ENCODE measurements at places on chromosomes 6 and 20.

DNA sequence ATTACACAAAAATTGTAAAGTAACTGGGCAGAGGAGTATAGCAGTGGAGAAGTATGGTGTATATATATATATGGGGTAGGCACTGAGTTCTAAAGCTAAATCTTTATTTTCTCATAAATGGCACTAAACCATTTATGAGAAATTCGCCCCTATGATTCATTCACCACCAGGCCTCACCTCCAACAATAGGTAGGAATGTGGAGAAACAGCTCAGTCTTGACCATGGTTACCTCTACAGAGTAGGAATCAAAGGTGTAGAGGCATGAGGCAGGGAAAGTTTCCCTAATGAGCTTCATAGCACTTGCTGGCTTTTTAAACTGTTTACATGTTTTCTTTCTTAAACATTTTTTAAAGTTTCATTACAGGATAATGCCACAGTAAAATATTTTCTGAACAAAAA is 36.9 kb upstream of the SUMO4 start:
- DNase-seq: no peak

- DNase-seq: no peak
Observed at GRCh38 chr6:35647400-35647799, 41.3 kb downstream of the FKBP5 start.

DNA sequence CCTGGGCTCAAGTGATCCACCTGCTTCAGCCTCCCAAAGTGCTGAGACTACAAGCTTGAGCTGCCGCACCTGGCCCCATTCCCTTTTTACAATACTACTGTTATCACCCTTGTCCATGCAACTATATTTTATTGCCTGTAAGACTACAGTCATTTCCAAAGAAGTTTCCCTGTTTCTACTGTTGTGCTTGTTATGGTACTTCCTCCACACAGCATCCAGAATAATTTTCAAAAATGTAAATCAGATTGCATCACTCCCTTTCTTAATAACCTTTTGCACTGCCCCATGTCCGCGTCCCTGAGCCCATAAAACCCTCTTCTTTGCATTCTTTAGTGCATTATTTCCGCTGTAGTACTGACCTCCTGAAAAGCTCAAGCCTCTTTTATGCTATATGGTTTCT is 128.9 kb upstream of the AKIRIN2 start:
- no peak for DNase-seq

GRCh38 chr20:51227744-51228143 is 204.8 kb upstream of the KCNG1 start:
- no peak for DNase-seq

DNA sequence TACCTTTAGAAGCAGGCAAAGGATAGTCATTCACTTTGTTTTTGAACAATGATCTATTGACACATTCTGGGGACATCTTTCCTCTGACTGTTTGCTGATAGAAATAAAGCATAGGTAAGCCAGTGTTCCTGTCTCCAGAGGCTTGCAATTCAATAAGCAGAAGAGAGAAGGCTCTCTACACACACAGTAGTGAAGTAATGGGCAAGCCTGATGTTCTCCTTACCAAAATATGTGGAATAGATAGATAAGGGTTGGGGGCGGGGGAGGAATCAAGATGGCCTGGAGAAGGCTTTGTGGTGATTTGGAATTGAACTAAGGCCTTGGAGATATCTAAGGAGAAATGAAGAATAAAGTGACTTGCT is 27.3 kb downstream of the PAQR8 start:
- DNase-seq: no peak

- DNase-seq: no peak
Observed at GRCh38 chr6:149342525-149342924, 25.0 kb downstream of the TAB2 start.

DNA sequence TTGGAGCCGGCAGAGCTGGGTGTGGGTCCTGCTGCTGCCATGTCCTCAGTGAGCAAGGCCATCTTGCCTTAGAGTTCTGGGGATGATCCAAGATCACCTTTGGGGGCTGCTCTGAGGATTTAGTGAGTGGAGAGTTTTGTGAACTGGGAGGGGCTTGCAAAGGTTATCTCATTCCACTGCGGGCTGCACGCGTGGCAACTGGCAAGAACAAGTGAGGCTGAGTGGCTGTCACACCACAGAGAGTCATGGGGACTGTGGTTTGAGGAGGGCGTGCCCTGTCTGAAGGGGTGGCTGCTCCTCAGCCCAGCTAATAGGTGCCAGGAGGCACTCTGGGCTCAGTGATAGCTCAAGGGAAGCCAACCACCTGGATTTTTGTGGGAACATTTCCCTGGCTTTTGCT is 37.6 kb downstream of the TTLL9 start:
- DNase-seq: no peak

DNA sequence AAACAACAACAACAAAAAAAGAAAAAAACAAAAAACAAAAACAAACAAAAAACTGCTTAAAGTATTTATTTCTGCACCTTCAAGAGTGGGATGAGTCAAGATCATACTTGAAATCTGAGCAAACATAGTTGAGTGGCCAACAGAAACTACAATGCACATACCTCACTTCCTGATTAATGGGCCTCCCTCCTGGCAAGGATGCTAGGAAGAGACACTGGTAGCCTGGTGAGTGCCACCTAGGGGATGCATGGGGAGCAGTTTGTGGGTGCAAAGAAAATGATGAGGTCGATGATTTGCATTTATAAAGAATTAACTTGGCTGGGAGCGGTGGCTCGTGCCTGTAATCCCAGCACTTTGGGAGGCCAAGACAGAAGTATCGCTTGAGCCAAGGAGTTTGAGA is 808.1 kb downstream of the MAFB start:
- DNase-seq: no peak

DNA sequence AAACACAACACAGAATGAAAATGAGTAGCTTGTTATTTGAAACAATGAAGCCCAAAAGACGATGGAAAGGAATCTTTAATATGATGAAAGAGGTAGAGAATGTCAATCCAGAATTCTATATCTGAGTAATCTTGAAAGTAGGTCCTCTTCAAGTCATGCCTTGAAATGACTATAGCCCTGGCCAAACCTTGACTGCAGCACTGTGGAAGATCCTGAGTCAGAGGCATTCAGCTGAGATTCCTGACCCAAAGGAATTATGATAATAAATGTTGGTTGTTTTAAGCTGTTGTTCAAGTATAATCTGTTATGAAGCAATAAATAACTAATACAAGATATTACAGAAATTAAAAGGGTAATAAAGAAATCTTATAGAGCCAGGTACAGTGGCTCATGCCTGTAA is 64.8 kb downstream of the IBTK start:
- no peak for DNase-seq

DNA sequence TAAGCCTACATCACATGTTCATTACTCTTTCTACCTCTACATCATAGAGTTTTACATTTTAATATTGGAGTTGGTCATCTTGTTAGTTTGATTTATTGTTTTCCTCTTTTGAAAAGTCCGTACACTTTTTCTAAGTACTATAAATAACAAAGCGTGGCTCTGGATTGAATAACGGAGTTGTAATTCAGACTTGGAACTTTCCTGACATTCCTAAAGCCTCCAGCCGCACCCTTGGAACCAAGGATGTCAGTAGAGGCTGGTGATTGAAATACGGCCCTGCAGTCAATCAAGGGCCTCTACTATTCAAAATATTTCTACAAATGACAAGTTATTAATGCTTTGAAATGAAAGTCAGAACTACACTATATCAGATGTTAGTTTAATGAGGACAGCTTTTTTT is 301.9 kb upstream of the TBX18 start:
- no peak for DNase-seq

DNA sequence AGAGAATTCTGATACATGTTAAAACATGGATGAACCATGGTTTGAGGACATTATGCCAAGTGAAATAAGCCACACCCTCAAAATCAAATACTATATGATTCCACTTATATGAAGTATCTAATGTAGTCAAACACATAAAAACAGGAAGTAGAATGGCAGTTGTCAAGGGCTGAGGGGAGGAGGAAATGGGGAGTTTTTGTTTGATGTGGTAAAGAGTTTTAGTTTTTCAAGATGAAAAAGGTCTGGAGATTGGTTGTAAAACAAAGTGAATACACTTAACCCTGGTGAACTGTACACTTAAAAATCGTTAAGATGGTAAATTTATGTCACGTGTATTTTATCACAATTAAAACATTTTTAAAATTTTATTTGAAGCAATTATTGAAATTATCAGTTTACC is 127.4 kb upstream of the GRIK2 start:
- no peak for DNase-seq

DNA sequence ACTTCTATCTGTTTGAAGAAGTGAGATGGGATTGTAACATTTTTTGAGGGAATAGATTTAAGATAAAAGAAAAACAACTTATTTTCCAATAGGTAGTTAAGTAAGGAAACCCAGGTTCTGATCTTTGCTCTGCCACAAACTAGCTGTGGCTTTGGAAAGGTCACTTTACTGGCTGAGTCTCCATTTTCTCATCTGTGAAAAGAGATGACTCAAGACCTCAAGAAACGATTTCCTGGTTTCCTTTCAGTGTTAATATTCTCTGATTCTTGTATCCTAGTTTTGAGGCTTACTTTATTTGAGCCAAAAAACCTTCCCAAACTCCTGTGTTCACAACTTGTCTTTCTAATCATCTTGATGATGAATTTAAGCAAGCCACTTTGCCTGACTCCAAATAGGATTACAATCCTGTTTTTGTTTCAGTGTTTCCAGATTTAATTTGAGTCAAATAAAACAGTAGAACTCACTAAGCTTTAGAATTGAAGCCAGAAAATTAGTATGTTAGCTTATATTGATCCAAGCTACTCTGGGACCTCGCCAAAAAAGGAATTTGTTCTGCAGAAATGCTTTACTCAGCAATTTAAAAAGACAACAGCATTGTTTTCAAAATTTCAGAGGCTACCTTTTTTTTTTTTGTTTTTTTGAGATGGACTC is 51.1 kb downstream of the ENPP1 start:
- peak; percentile 37 for DNase-seq

GRCh38 chr6:166615059-166615770 is 11.8 kb downstream of the RPS6KA2 start:
- DNase-seq: no peak

DNA sequence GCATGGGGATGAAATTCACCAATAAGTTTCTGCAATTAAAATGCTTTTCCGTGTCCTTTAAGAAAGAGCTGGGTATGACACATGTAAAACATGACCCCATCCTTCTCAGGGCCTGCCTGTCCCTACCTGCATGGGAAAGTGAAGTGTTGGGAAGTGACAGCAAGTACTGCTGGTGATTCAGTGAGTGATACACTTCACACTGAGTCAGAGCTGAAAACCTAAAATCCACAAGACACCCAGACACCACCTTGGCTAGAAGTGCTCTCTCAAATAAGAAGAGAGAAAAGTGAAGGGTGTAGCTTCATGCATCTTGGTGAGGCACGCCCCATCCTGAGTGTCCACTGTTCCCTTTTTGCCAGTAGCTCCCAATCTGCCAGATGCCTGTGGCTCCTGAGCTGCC is 3.3 kb downstream of the RAB22A start:
- no peak for DNase-seq

DNA sequence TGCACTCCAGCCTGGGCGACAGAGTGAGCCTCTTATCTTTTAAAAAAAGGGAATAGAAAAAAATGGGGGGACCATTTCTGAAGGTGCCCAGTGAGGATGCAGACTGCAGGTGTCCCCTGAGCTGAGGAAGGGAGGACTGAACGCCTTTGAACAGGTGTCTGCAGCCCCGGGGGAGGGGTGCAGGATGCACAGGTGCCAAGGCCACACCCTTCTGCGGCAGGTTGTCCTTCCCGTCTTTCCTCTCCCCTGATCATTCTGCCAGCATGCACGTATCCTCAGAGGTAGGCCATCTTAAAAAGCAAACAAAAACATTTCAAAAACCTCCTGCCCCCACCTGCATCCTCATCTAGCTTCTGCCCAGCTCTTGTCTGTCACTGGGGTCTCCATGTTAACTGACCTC is 101.3 kb downstream of the MTHFD1L start:
- DNase-seq: no peak

- no peak for DNase-seq
Observed at GRCh38 chr20:58651559-58651945, 469 bp downstream of the STX16 start.

- no peak for DNase-seq
Observed at GRCh38 chr20:35297155-35297554, 4.9 kb upstream of the FAM83C start.

DNA sequence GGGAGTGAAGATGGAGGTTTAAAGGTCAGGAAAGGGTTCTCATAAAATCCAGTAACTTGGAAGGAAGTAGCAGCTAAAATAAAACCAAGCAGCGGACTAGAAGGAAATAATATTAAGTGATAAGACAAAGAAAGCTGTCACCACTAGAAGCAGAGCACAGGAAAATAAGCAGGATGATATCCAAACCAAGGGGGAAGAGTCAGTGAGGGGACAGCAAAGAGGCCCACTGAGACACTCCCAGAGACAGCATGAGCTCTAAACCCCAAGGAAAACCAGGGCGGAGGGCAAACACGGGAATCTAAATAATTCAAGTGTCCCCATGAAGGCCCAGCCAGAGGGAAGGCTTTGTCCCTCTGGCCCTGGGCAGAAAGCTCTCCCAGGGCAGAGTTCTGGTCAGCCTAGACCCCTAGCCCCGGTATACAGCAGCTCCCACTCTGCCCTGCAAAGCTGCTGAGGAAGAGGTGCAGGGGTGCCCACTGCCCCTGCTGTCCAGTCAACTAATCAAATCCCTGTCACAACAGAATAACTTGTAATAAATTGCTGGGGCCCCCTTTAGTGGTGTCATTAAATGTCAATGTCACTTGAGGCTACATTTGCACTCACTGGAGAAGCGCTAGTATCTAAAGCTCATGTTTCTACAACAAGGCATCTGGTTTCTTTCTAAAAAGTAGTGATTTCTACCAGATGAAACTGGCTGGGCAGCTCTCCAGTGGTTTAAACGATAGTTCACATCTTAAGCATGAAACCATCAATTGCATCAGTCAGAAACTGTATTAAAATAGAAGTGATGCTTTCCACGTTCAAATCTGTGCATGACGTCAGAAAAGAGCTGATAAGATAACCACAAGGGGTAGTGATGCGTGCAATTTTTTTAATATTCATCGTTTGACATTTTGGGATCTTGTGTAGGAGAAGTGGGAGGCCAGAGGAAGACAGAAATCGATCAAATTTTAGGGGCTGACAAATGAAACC is 13.6 kb downstream of the PDE10A start:
- DNase-seq: no peak

DNA sequence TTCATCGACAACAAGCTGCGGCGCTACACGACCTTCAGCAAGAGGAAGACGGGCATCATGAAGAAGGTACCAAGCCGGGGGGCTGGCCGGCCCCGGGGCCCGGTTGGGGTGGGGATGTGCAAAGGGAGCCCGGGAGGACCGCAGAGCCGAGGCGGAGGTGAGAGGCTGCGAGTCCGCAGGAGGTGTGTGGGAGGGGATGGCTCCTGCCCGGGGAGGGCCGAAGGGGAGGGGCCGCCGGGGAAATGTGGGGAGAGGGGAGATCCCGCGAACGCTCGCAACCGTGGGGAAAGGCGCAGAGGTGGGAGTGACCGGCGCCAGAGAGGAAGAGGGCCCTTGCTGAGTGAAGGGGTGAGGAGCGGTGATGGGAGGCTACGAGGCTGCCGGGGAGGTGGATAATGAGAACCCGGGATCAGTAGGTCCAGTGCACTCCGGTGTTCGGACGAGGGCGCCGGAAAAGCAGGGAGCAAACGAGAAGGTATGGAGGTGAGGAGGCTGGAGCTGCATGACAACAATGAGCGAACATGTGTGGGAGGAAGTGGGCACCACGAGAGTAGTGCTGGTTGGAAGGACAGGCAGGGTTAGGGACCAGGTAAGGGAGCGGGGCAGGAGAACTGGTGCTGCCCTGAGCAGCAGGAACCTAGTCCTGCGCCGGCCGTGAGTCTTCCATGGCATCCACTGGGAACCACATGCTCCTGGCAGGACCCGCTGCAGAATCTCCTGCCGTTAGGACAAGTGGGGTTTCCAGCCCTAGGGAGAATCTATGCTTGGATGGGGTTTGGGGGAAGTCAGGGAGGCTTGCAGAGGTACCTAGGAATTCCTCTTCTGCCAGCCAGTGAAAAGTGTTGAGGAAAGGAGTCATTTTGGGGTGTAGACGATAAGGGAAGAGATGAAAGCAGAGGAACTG is 1.3 kb downstream of the SRF start:
- DNase-seq: no peak

Data from skeletal muscle cell (primary cell).